ENCODE measurements at places on chromosomes 5 and 9.

- DNase-seq: no peak
These were observed at the start of gene KLHL3 for GRCh38 chr5:137735555-137736284. KLHL3 (minus strand) TSS chr5:137736089; CDS start chr5:137735646, 443 bp downstream.

DNA sequence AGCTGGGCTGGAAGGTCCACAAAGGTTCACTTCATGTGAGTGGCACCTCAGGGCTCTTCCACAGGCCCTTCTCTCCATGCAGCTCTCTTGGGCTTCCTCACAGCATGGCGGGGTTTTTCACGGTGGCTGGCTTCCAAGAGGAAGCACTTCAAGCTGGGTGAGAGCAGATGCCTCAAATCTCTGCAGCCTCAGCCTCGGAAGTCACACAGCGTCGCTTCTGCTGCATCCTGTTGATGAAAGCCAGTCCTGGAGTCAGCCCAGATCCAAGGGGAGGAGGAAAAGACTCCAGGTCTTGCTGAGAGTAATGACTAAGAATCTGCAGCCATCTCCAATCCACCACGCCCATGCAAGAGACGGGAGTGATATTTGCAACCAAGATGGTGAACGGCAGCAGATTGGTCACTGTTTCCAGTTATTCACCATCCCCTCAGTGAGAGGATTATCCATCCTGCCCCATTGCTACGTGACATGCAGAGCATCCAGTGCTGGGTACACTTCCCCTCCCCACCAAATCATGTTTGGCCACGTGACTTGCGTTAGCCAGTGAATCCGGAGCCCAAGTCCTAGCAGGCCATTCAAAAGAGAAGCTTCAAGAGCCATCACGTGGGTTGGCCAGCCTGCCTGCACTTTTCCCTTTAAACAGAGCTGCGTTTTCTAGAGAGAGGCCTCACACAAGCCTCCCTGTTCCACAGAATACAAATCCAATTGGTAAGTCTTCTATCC lies 173.9 kb downstream of the C9orf50 start:
- no peak for DNase-seq

DNA sequence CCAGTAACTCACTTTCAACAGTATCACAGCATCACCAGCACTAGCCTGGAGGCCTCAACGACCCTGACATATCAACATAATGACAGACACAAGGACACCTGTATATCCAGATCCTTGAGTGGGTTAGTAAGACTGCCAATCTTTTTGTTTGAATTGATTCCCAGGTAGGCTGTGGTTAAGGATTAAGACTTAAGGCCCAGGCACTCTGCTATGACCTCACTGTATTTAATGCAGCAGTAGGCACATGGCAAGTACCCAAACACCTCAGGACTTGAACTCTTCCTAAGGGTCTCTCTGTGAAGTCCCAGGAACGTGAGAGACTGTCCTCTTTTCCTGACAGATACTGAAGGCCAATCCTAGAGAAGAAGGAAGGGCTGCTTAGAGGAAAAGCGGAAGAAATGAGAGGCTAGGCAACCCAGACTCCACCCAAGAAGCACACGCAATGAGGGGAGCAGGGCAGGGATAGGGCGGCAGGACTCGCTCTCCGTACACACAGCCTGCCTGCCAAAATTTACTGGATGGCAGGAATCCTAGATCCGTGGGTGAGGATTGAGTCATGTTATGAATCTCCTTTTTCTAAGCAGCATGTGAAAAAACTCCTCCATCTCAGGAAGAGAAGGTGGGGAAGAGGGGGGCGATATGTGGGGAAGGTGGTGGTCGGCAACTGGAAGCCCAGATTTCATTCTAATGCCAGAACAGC lies 93.4 kb downstream of the SIL1 start:
- DNase-seq: no peak

- DNase-seq: no peak
These were observed 4.7 kb upstream of the CLTB start for GRCh38 chr5:176420972-176421544.

GRCh38 chr9:94655739-94656138 lies 16.4 kb upstream of the FBP1 start:
- no peak for DNase-seq

GRCh38 chr9:70573308-70573707 lies 158.9 kb upstream of the KLF9 start:
- no peak for DNase-seq

DNA sequence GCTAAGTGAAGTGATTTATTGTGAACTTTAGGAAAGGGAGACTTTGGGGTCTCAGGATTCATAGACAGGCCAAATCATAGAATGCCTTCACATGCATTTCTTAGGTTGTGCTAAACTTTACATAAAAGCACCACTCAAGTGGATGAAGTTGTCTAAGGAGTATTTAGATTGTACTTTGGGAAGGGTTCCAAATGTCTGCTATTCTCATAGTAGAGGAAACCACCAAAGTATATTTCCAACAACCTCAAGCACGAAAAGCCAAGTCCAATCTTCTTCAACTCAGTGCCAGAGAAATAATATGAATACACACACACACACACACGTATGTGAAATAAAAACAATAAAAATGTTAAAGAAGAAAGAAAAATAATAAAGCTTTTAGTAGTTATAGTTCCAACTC lies 41.8 kb downstream of the ENC1 start:
- DNase-seq: no peak

GRCh38 chr5:172455511-172456061 lies 1.3 kb upstream of the SH3PXD2B start:
- no peak for DNase-seq

GRCh38 chr5:81154725-81155124 lies 78.4 kb upstream of the CKMT2 start:
- no peak for DNase-seq

GRCh38 chr5:77437194-77437593 lies 54.9 kb downstream of the WDR41 start:
- no peak for DNase-seq

DNA sequence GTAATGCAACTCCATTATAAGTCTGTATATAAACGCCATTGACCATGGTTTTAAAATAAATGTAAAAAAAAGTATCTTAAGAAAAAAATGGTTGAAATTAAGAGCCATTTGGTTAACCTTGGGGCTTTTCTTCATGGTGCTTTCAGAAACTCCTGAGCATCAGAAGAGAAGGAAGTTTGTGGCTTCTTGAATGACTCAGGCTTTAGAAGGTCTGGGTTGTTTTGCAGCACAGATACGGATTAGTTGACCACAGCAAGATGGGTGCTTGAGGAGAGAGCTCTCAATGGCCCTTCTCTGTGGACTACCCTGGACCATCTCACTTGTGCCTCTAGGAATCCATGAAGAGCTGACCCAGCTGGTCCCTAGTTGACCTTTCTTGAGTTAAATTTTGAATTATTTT lies 189.5 kb downstream of the TMEM38B start:
- DNase-seq: no peak

- DNase-seq: no peak
These were observed 51.7 kb downstream of the MTAP start for GRCh38 chr9:21854119-21854518.

GRCh38 chr9:122220673-122221182 lies 8.0 kb downstream of the LHX6 start:
- DNase-seq: no peak

DNA sequence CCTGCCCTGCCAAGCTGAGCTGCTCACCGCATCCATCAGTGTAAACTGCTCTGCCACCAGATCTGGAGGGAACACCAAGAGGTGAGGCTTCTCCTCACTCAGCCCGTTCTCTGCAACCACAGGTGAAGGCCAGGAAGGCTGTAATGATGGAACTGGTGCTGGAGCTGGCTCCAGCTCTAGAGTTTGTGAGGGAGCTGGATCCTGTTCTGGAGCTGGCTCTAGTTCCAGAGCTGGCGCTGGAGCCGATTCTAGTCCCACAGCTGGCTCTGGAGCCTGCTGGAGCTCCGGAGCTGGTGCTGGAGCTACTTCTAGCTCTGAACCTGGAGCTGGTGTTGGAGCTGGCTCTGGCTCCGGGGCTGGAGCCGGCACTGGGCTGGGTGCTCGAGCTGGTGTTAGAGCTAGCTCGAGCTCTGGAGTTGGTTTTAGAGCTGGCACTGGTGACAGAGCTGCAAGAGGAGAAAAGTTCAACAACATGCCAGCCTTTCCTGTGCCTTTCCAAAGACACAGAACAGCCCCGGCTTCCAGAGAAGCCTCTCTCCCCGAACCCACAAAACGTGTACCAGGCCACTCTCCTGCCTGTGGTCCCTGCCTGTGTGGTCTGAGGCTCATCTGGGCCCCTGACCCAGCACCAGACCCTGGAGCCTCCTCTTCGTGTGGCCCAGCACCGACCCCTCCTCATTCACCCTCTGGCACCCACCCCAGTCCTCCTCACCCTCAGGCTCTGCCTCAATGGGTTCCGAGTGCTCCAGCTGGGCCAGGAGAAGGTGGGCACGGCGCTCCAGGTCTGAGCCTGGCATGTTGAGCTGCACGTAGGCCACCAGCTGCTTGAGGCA lies 12.9 kb downstream of the RALGDS start:
- no peak for DNase-seq

DNA sequence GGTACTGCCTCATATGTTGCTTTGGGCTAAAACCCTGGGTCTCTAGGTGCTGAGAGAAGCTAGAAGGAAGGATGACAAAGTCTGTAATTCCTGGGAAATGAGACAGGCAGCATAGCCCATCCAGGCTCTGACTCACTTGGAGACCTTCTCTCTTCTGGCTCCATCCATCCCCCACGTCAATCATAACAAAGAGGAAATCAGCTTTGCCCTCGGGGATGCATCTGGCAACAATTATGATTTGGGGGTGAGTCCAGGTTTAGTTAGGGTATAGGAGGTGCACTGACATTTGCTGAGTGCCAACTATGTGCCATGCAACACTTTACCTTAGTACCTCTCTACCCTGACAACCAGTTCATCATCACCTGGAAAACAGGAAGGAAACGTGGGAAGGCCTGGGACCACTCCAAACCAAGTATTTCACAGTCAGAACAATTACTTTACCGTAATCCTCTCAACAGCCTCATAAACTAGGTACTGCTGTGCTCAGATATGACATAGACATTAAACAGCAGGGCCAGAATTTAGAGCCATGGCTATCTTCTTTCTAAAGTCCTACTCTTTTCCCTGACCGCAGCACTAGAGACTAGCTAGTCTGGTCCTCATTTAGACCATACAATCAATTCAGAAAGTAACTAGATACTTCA lies 39.1 kb upstream of the GZMA start:
- DNase-seq: no peak

DNA sequence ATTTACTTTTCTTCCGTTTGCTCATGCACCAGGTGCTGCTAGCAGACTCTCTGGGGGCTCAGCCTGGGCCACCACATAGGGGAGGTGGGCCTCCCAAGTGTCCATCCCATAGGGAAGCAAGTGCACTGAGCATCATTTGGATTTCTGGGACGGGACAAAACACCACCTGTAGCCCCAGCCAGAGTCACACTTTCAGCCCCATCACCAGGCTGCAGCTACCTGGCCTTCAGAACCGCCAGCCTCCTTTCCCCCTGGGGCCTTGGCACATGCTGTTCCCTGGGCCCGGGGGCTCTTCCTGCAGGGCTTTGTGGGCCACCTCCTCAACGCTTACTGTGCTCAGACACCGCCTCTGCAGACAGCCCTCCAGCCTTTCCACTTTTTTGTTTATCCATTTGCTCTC lies 19.6 kb upstream of the SUSD3 start:
- no peak for DNase-seq

- no peak for DNase-seq
These were observed 20.6 kb downstream of the FAM78A start for GRCh38 chr9:131255676-131256197.

GRCh38 chr9:7784472-7784871 lies 15.1 kb downstream of the DMAC1 start:
- DNase-seq: no peak

GRCh38 chr9:92377876-92378275 lies 26.5 kb downstream of the OGN start:
- no peak for DNase-seq

GRCh38 chr5:151019331-151019730 lies 1.1 kb upstream of the GPX3 start:
- no peak for DNase-seq

DNA sequence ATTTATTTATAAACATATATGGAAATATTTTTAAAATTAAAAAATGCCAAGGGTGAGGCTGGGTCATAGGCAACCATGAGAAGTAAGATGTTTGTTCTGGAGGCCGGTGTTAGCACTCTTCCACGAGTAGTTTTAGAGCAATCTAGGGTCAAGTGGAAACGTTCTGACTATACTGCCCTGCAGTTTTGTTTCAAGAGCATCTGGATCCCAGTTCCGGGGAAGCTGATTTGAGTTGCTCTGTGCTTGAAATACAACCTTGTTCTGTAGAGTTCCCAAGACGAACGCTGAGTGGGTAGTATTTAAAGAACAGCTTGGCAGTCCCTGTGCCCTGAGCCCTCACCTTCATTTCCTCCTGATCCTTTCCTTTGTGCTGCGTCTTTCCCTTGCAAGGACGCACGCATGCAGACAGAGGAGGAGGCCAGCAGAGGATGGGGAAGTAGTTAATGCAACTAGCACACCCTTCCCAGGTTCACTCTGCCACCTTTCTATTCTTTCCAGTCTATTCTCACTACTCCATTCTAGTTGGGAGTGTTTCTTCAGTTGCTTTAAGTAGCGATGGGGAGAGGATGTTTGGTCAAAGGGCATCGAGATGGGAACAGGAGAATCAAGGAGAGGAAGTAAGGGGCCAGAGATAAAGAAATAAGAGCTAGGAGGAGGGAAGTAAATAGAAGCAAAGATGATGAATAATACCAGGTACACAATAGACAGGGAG lies 68.3 kb upstream of the ZSWIM6 start:
- no peak for DNase-seq

DNA sequence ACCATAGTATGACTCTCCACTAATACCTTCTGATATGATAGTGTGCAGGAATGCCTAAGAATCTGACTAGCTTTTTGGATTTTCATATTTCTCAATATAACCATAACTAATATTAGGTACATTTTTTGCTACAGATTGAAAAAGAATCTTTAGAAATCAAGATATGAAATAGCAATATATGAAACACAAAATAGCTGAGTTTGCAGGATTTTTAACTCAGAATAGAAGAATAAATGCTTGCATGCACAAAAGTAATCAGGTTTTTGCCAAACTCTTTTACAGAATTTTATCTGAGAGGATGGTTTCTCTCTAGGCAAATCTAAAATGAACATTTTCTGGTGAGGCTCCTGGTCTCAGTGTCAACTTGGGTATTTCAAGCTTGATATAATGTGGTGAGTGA lies 402.6 kb downstream of the TMEM232 start:
- no peak for DNase-seq

DNA sequence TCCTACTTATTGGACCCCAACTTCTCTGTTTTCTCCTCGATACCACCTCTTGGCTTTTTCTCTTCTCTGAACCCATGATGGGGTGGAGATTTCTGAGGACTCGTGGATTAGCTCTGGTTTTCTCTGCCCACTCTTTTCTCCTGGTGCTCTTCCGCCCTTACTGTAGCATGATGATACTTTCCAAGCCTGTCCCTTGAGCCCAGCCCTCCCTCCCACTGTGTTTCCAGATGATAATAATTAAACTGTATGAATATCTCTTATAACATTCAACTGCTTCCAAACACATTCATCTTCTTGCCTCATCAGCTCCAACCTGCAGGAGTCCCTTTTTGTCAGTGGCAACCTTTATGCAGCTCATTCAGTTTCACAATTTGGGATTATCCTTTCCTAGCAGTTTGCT lies 494.2 kb upstream of the KLF4 start:
- DNase-seq: no peak

DNA sequence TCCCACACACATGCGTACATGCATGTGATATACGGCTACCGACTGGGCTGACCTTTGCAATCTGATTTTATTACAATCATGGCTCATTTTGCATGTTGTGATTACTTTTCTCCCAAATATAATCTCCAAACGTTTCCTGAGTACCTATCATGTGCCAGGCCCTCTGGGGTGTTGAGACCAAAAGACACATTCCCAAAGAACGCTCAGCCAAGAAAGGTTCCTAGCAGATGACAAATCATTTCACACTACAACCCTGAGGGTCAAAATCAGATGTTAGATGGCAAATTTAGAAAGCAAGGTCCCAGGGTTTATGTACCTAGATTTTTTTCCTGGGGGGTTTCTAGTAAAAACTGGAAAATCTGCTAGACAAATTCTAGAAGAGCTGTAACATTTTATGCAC lies 32.4 kb upstream of the SLC25A51 start:
- no peak for DNase-seq

Measured in stimulated activated CD8-positive, alpha-beta memory T cell treated with anti-CD3 and anti-CD28 coated beads, Interleukin-7, amount 100 ng/mL, for 24 hours (primary cell).